Activated CD4-positive, CD25-positive, alpha-beta regulatory T cell treated with anti-CD3 and anti-CD28 coated beads, Interleukin-2, amount 50 U/mL, for 72 hours (primary cell): ENCODE measurements at places on chromosomes 3 and 15.
A peak's percentile ranks its signal among the peaks of the same experiment; 100 is the strongest.

DNA sequence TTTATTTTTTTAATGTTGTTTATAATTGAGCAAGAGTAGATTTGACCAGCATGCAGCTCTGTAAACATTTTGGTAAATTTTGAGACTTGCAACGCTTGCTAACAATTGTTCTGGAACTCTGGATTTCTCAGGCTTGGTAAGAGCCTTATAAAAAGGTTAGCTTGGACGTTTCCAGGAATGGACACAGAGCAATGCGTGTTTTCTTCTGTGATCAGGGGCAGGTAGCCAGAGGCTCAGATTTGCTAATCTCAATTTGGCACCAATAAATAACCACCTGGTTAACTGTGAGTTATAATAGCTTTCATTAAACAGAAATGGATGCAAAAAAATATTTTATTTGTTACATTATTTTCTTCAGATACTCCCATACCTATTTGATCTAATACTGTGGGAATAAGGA is 39.8 kb downstream of the CADM2 start:
- DNase-seq: no peak

DNA sequence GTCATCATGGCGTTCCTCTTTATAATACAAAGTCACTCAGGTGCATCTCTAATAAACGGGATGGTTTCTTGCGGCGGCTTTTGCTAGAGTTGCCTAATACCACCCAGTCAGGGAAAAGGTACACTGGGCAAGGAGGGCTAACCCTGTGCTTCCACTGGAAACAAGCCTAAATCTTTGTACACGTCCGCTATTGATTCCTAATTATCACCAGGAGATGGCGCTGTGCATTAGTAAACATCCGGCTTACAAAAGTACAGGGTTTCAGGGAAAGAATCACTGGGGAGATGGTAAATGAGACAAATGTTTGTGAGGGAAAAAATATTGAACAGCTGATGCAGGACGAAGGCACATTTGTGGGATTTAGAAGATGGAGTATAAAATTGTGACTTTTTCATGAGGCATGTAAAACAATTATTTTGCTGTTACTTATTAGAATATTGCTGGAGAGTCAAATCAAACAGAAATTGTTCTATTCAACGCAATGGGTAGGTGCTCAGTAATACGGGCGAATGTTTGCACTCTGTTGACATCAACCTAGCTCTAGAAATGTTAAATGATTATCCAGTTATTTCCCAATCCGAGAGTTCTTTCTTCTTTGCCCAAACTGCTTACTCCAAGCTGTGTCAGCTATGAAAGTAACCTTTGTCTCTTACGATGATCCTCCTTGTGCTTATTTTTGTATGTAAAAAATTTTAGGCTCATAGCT is 50.6 kb downstream of the GMNC start:
- no peak for DNase-seq

DNA sequence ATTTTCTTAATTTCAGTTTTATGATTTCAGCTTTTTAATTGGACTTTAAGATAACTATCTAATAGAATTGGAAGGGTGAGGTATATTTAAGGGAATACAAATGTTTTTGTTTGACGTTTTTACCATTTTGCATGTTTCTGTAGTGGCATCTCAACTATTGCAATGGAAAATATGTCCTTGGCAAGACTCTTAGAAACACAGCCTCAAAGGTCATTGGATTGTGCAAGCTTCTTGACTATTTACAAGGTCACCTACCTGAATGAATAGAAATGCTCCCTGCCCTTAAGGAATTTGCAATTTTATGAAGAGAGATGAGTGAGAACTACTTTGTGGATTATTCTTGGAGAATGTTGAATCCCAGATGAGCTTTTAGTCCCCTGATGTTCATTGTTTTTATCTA is 43.1 kb downstream of the ITPR1 start:
- DNase-seq: no peak

DNA sequence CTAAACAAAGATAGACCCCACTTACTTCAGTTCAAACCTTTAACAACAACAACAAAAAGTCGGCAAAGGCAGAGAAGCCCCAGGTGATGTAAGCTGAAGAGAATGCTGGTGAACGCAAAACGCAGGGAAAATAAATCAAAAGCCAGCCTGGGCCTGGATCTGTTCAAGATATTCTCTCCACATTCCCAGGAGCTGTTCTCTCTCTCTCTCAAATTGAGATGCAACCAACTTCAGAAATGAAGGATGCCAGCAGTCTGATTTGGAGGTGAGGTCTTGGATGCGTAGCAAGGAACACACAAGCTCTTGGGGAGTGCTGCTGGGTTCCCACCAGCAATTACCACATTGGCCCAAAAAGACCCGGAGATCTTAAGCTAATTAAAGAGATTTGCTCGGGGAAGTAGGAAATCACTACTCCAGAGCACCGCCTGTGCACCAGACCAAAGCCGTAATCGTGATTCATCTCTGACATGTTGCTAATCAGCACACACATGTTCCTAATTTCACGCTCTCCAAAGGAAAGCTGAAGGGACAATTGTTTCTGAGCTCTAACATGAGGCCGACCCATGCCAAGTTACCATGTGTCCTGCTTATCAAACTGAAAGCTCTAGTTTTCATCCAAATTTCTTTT is 37.1 kb downstream of the IL17RD start:
- no peak for DNase-seq

- DNase-seq: no peak
Measured at GRCh38 chr15:42119446-42119760, 25.0 kb upstream of the PLA2G4D start.

GRCh38 chr15:69755551-69756310 is 303.1 kb downstream of the RPLP1 start:
- peak; percentile 69 for DNase-seq

GRCh38 chr3:184379358-184380184 is at the start of gene CHRD:
Gene CHRD (plus strand): TSS chr3:184380054. CDS start chr3:184380319, 265 bp downstream.
- DNase-seq: no peak

- DNase-seq: no peak
Measured at GRCh38 chr3:46194868-46195553, 13.1 kb downstream of the CCR1 start.

- no peak for DNase-seq
Measured at GRCh38 chr3:184368586-184369183, 7.2 kb downstream of the POLR2H start.

DNA sequence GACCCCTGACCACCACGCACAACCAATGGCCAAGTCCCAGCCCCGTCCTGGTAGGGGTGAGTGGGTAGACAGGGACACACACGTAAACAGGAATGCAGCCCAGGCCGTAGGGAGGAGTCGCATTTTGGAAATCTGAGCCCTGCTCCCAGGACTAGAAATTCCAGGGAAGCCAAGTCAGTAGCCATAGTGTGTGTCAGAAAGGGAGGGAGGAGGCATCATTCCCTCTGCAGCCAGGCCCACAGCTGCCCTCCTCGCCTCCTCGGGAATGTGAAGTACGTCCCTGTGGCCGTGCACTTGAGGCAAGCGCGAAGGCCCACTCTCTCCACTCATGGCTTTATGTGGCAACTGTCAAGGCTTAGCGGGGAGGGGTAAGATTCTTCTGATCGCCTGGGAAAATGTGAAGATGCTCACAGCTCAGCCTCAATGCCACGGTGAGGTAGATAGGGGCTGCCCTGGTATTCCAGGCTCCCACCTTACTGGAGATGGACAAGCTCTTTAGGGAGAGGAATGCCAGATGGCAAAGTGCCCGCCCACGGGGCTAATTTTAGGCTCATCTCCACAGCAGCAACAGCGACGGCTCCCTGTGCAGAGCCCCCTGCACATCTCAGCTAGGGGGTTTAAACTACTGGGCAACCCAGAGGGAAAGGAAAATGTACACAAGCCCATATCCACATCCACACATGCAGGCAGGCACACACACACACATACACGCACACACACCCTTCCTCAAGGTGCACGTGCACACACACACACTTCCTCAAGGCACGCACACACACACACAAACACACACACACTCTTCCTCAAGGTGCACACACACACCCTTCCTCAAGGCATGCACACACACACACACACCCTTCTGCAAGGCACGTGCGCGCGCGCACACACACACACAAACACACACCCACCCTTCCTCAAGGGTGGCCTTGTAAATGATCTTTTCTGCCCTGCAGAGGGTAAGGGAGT is 65.5 kb downstream of the ADCY5 start:
- no peak for DNase-seq

DNA sequence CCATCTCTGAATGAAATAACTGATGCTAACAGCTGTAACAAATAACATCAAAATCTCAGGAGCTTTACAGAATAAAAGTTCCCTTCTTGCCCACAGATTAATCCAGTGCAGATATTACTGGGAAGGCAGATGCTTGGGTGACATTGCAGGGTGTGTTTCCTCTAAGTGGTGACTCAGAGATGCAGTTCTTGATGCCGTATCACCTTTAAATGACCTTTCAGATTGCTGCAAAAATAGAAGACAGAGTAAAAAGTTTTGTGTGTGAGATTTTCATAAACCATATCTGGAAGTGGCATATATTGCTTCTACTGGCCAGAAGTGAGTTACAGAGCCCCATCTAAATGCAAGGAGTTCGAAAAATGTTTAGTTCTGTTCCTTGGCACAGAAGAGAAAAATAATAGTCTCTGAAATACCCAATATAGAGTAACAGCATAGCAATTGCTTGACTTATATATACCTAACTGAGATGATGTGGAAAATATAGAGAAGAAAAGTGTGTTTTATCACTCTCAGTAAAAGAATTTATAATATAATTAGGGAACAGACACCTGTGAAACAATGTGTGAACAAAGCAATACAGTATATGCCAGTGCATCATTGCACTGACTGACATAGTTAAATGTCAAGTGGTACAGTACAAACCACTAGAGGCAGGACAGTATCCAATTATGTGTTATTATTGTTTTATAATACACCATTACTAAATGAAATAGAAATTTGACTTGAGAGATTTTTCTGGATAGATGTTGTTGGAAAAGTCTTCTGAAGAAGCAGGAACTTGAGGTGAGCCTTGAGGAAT is 430.7 kb upstream of the CBLB start:
- no peak for DNase-seq

DNA sequence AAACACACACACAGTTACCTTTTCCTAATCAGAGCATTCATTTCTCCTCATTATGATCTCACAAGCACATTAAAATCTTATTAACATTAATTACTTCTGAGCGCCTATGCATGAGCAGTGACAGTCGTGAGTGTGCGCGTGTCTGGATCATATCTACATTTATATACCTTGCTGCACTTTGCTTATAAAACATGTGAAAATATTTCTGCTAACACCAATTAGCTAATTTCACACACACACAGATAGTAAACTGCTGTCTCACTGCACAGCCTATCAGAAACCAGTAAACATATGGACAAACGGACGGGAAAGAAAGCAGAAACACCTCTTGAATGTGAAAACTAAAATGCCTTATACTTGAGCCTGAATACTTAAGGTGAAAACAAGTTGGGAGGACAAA is 64.8 kb downstream of the ZBTB20 start:
- no peak for DNase-seq

DNA sequence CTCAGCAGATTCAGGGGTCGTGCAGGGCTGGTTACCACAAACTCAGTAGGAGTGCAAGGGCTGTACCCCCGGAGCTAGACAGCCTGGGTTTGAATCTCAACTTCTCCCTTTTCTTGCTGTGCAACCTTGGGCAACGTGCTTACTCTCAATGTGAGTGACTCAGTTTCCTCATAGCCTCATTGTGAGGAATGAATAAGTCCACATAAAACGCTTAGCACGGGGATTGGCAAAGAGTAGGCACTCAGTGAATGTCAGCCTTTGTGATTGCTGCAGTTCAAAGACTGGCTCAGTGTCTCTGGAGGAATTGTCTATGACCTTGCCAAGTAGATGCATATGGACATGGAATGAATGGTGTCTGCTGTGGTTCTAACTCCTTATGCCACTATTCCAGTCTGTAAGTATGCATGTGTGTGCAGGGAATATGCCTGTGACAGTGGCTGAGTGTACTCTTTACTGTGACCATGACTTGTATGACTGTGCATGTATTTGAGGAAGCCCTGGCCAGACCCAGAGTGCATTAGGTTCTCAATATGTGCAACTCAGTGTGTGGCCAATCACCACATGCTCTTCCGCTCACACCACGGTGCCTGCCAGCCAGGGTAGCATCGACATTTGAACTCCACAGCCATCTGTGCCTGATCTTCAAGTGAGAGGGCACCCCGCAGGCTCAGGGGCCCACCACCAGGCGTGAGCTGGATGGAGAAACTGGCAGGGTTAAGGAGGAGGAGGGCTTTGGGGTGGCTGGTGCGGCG is 900 bp upstream of the HYAL3 start:
- no peak for DNase-seq

GRCh38 chr3:110925798-110926197 is 145.8 kb upstream of the NECTIN3 start:
- no peak for DNase-seq

GRCh38 chr3:194756460-194756779 is 70.7 kb downstream of the FAM43A start:
- DNase-seq: no peak

GRCh38 chr3:4866866-4867265 is 112.4 kb upstream of the BHLHE40 start:
- no peak for DNase-seq

DNA sequence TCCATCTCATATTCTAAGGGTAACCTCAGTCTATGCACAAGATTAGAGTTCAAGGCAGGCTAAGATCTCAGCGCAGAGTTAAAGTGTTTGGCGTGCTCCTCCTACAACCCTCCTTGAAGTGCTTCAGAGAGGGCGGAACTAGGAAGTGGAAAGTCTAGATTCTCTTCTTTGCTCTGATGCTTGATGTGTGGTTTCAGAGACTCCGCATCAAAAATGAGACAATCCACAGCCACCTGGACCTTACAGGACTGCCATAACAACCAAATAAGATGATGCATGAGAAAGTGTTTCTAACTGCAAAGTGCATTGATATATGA is 161.3 kb upstream of the ATP11B start:
- DNase-seq: no peak

- no peak for DNase-seq
Measured at GRCh38 chr15:58758141-58758540, 8.6 kb upstream of the ADAM10 start.

- DNase-seq: no peak
Measured at GRCh38 chr3:49470714-49471420, 800 bp downstream of the DAG1 start.

GRCh38 chr15:25735550-25736384 is 127.4 kb downstream of the ATP10A start:
- DNase-seq: no peak

DNA sequence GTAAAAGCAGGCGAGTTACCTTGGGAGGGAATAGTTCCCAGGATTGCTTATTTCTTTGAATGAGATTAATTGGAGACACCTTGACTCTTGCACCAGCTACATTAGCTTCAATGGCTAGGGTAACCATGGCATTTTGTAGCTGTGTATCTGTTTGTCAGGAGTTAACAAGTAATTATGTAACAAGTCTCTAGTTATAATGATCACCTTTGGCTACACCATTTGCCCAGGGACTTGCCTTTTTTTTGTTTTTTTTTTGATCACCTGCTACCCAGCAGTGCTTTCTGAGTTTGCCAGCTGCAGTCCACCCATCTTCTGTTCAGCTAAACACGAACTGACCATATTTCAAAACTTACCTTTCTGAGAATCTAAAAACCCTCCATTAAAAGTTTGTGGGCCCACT is 2.2 kb downstream of the MED12L start:
- DNase-seq: no peak

- no peak for DNase-seq
Measured at GRCh38 chr3:121491683-121492320, 54.0 kb downstream of the POLQ start.

- no peak for DNase-seq
Measured at GRCh38 chr3:13671482-13672233, 122.7 kb downstream of the FBLN2 start.
